ENCODE measurements at places on chromosomes 7 and 10. TPM values are rescaled to one million over a fixed set of nuclear protein-coding genes. Genes with fewer than 3 reads are reported as not detected.

GRCh38 chr7:152947686-152948085, 188.1 kb downstream of the ACTR3B start:
- no peak overlapping the region for H3K4me3 ChIP-seq
- no peak for DNase-seq
- no peaks in the 10 kb centered on the region for H3K4me1 ChIP-seq
- H3K27me3 ChIP-seq = no peaks in the 10 kb centered on the region

DNA sequence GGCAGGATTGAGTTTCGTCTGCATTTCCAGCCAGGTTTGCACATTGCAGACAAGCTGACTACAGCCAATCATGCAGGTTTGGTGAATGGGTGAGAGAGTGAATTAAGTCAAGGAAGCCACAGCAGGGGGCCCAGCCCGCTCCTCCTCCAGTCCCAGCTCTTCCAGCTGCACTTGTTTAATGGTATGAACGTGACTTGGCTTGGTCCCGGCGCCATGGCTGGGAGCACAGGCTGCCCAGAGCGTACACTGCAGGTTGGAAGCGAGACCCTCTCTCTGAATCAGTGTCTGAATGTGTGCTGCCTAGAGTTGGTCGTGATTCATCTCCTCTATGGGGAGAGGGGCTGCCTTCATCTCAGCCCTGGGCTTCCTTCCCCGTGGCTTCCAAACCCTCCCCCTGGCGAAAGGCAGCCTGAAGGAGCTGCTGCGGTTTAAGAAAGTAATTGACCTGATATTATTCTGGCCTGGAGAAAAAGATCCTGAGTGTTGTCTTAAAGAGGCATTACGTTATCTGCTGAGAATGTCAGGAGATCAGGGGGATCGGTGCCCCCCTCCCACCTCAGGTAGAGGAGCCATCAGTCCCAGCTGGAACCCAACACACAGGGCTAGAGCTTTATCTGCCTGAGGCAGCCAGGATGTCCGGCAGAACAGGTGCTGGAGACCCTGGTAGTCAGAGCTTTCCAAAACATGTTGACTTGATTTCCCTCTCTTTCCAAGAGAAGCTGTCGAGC, 132.1 kb downstream of the COL26A1 start:
- H3K36me3 ChIP-seq = no peaks in the 10 kb centered on the region
- H3K27me3 ChIP-seq = no peaks in the 10 kb centered on the region
- DNase-seq = no peak
- H3K27ac ChIP-seq = no peak overlapping the region

DNA sequence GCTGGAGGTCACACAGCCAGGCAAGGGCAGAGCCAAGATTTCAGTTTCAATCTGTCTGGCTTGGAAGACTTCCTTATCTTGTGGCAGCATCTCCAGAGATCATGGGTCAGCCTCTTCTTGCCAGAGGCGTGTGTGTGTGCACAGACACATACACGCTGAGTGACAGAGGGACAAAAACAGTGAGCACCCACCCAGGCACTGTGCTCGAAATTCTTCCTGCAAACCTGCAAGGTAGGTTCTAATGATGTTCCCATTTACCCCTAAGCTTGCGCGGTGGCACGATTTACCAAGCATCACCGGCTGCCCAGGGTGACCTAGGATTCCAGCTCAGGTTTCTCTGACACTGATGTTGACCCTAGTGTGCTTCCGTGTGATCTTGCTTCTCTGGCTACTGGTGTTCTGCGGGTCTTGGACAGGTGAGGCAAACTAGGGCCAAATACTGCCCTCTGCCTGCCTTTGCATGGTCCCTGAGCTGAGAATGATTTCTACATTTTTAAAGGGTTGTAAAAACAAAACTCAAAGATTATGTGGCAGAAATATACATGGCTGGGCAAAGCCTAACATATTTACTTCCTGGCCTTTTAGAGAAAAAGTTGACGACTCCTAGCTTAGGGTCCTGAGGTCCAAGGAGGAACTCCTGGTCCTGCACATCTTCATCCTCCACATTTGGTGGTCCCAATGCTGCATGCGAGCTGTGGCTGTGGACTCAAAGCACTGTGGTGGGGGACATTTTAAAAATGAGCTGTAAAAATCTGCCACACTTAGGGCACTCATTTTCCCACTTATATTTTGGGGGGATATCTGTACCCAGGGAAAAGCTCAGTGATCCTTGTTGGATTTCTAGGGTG, 268.5 kb downstream of the RPS24 start:
- peak overlapping the region; percentile 90 for H3K27ac ChIP-seq
- DNase-seq = no peak
- H3K4me1 ChIP-seq = peaks cover 13% of the 10 kb centered on the region
- H3K36me3 ChIP-seq = no peaks in the 10 kb centered on the region
- H3K27me3 ChIP-seq = no peaks in the 10 kb centered on the region

DNA sequence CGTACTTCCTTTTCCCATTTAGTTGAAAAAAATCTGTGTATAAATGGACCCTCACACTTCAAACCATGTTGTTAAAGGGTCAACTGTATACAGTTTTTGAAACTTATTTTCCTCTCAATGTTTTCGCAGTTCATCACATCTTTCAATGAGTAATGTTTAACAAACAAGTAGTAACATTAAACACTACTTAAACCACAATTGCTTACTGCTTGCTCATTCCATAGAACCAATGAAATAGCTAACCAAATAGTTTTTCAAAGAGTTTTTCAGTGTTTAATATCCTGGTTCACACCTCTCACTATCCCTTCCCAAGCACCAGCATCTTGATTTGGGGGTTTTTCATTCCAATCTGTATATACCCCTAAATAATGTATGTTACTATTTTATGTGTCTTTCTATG, 9.1 kb downstream of the SEM1 start:
- no peak overlapping the region for H3K4me3 ChIP-seq
- H3K27ac ChIP-seq = no peak overlapping the region
- no peaks in the 10 kb centered on the region for H3K27me3 ChIP-seq
- peaks cover 17% of the 10 kb centered on the region for H3K4me1 ChIP-seq

GRCh38 chr7:66138994-66139752, 24.5 kb downstream of the CRCP start:
- H3K4me1 ChIP-seq = no peaks in the 10 kb centered on the region
- H3K4me3 ChIP-seq = no peak overlapping the region

- H3K27me3 ChIP-seq = peaks cover 15% of the 10 kb centered on the region
- H3K4me3 ChIP-seq = no peak overlapping the region
- H3K4me1 ChIP-seq = peaks cover 4% of the 10 kb centered on the region
- no peak overlapping the region for H3K27ac ChIP-seq
- H3K36me3 ChIP-seq = no peaks in the 10 kb centered on the region
Measured at GRCh38 chr7:45923290-45923689, 2.2 kb upstream of the IGFBP3 start.

DNA sequence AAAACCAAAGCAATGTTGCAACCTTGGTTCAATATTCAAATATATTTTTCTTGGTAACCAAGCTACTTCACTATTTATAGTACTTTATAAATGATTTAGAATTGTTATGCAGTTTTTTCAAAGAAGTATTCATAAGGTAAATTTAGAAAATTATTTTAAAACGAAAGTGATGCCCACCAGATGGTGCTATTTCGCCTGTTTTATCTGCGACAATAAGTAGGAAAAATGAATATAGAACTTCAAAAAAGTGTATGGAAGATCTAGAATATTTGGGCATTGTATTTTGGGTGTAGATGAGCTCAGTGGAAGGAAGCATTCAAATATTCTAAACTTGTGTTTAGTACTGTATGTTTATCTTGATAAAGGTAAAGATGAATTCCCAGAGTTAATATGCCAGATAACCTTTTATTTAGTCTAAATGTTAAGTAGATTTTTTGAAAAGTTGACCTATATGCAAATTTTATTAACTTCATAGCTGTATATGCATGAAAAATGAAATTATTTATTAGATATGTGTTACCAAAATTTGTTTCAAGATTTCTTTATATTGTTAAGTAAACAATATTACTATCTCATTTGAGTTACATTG, 93.2 kb downstream of the ADK start:
- H3K27me3 ChIP-seq = no peaks in the 10 kb centered on the region
- H3K36me3 ChIP-seq = peaks cover 10% of the 10 kb centered on the region
- no peak overlapping the region for H3K27ac ChIP-seq
- peak; percentile 38 for DNase-seq
- no peak overlapping the region for H3K4me3 ChIP-seq

DNA sequence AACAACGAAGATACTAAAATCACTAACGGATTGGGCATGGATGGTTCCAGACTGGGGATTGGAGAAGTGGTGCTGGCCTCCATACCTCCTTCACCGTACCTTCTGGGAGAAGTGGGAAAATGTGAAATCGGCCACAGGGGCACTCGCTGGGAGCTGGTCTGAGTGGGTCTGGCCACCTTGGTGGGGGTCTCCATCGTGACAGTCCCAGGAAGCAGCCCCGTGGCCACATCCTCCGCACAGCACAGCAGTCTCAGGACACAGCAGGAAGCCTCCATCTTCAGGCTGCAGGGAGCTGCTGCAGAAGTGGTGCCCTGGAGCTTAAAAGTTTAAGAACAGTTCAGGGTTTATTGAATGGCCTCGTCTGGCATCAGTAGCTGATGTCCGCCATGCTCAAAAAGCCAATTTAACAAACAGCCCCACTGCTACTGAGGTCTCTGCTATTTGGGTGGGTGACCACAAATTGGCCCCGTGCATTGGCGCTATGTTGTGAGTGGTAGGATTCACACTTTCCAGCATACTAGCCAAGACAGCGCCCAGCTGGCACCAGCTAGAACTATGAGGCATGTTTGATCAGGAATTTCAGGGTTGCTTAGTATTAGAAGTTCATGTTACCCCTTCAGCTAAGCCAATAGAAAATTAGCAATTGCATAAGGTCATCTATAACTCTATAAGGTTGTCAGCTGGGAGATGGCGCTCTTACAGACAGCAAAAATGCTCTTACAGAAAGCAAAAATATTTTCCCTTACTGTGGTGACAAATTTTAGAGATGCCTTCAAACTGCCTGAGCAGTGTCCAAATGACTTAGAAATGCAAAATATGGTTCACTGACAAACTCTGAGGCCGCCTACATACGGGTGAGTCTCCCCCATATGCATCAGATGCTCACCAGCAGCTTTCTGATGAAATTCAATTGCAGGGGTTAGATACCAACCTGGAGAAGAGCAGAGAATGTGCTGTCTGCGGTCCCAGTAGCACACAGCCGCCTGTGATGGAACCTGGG, 17.0 kb downstream of the PKD1L1 start:
- H3K27me3 ChIP-seq = no peaks in the 10 kb centered on the region
- H3K4me3 ChIP-seq = no peak overlapping the region
- H3K36me3 ChIP-seq = no peaks in the 10 kb centered on the region
- H3K4me1 ChIP-seq = no peaks in the 10 kb centered on the region
- H3K27ac ChIP-seq = no peak overlapping the region

DNA sequence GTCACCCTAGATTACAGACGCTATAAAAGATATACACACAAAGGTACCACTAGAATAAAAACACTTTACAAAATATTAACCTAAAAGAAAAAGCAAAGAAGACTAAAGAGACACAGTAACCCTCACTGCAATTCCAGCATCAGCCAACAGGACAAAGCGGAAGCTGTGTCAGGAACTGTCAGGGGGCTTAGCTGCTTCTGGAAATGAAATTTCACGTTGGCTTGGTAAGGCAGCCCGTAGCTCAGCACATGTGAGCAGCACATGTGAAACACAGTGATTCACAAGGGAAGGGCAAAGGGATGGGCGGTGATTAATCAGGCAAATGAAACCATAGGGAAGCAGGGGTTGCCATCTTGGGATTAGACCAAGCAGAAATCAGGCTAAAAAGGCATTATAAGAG, 195.4 kb downstream of the MGMT start:
- DNase-seq = no peak
- no peaks in the 10 kb centered on the region for H3K27me3 ChIP-seq
- no peak overlapping the region for H3K4me3 ChIP-seq
- H3K27ac ChIP-seq = no peak overlapping the region
- H3K4me1 ChIP-seq = no peaks in the 10 kb centered on the region
- no peaks in the 10 kb centered on the region for H3K36me3 ChIP-seq

DNA sequence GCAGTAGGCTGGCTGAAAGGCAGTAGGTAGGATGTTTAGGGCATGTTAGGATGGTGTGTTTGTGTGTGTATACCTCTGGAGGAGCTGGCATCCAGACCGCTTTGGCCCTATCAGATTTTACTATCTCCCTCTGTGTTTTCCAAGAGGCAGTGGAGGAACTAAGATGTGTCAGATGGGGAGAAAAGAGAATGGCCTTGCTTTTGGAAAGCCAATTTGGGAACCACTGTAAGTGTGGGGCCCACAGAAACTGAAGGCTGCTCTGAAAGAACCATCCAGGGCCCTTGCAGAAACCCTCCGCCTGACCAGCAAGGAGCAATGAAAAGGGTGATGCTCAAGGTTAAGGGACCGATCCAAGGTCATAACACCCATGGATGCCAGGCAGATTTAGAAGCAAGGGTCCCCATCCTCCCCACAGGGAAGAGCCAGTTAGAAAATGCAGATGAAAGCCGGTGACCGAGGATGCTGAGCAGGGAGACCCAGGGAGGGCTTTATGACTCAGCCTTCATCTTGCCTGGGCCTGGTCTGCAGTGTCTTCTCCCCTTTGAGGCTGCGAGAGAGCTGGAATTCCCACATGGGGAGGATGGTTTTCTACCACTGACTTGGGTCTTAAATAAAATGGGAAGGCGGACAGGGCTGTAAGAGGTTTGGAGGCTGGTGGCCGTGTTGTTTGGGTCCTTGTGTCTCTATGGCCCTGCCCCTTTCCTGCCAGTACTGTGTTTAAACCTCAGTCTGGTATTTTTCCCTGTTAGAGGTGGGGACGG, 275.8 kb downstream of the LRMDA start:
- no peaks in the 10 kb centered on the region for H3K36me3 ChIP-seq
- H3K27ac ChIP-seq = no peak overlapping the region
- no peak for DNase-seq
- no peaks in the 10 kb centered on the region for H3K27me3 ChIP-seq

- DNase-seq = no peak
- H3K4me3 ChIP-seq = no peak overlapping the region
- H3K27me3 ChIP-seq = no peaks in the 10 kb centered on the region
- no peak overlapping the region for H3K27ac ChIP-seq
- no peaks in the 10 kb centered on the region for H3K36me3 ChIP-seq
- H3K4me1 ChIP-seq = no peaks in the 10 kb centered on the region
Measured at GRCh38 chr7:36985316-36985715, 261.0 kb upstream of the AOAH start.

DNA sequence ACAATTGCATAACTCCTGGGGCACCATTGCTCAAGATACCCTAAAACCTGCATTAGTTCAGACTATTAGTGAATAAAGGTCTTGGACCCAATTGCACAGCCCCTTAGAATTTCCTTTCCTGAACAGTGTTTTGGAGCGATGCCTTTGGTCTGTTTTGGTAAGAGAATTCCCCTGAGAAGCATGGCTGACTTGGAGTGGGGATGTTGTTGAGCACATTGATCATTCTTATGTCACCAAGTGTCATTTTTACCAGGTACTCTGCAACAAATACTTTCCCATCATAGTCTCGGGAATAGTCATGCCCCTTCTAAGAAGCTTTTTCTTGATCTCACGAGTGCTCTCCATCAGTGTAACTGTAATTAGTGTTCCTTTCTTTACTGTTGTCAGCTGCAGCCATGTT, 229.7 kb downstream of the GFRA1 start:
- no peak for DNase-seq
- no peak overlapping the region for H3K4me3 ChIP-seq
- no peaks in the 10 kb centered on the region for H3K36me3 ChIP-seq
- H3K27ac ChIP-seq = no peak overlapping the region
- no peaks in the 10 kb centered on the region for H3K4me1 ChIP-seq

- no peak overlapping the region for H3K27ac ChIP-seq
- H3K4me3 ChIP-seq = no peak overlapping the region
- no peaks in the 10 kb centered on the region for H3K36me3 ChIP-seq
Measured at GRCh38 chr10:97904018-97904381, 54.4 kb downstream of the GOLGA7B start.

FGFBP3 gene
- total RNA-seq = 1.5 TPM

SPDYE9 gene
- not detected for total RNA-seq

RBP4 gene
- not detected for total RNA-seq

SPDYE6 gene
- not detected for total RNA-seq

GPR85 gene
- total RNA-seq = not detected

Measured in CD4-positive, CD25-positive, alpha-beta regulatory T cell (primary cell).